ENCODE measurements at places on chromosomes 7 and 10.

DNA sequence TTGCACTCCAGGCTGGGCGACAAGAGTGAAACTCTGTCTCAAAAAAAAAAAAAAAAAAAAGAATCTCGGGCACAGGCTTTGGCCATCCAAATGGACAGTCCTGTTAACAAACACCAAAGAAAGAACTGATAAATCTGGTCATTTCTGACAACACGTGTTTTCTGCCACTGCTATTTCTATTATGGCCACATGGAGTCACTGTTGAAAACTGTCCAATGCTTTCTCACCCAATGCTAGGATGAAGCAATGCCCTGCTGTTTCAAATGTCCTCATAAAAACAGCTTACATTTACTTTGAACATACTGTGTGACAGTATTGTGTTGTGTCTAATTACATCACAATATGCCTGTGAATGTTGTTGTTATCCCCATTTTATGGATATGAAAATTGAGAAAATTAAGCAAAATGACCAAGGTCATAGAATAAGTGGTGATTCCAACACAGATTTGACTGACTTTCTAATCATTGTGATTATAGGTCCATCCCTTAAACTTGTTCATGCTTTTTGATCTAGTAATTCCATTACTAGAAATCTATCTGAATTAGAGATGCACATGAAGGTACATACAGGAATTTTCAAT lies 19.9 kb upstream of the MAP3K8 start:
- DNase-seq = peak; percentile 70

- DNase-seq = no peak
Measured at GRCh38 chr7:125173571-125173970, 243.9 kb upstream of the POT1 start.

DNA sequence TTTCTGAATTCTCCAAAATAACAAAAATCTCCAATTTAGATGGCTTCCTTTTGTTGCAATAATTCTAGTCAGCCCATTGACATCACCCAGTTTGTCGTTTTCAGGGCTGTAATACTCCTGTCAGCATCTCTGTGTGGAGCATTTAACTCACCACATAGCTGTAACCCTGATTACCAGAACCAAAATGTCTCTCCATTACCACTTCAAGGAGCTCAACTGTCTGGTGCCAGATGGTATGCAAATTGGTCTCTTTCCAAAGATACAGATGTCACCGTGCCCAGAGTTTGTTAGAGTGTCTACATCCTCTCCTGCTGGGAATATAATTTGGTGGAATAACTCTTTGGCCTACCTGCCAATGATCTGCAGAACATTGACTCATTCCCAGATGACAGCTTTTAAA lies 350.3 kb upstream of the POT1 start:
- DNase-seq = no peak

- no peak for DNase-seq
Measured at GRCh38 chr7:35992436-35992835, 160.6 kb upstream of the EEPD1 start.

DNA sequence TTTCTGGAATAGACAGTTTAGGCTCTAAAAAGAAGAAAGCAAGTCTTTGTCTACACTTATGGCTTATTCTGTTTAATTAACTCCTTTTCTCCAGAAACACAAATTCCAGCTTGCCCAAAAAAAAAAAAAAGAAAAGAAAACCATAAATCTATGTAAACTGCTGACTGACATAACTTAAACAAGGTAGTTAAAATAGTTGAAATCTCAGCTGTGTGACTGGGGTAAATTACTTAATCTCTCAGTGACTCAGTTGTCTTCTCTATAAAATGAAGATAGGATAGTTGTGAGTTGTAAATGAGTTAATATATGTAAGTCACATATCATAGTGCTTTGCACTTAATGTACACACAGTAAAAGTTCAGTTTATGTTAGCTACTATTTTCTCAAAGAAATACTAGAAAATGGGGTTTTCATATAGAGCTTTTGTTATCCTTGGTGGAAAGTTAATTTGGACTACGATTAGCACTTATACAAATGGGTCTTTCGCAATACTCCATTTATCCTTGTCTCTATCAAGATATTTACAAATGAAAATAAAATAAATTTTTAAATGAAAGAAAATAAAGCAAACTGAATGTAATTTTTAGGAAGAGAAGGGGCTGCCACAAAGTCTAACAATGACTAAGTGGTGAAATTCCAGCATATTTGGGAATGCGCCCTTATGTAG lies 200.9 kb downstream of the MBL2 start:
- no peak for DNase-seq

GRCh38 chr10:96695366-96695765 lies 24.9 kb downstream of the PIK3AP1 start:
- no peak for DNase-seq

Measured in GM10248 (cell line).